ENCODE measurements at places on chromosomes 3 and 15.

- DNase-seq: no peak
Measured at GRCh38 chr3:55218577-55218976, 268.5 kb downstream of the WNT5A start.

GRCh38 chr3:169701457-169701856 lies 37.9 kb upstream of the MECOM start:
- no peak for DNase-seq

DNA sequence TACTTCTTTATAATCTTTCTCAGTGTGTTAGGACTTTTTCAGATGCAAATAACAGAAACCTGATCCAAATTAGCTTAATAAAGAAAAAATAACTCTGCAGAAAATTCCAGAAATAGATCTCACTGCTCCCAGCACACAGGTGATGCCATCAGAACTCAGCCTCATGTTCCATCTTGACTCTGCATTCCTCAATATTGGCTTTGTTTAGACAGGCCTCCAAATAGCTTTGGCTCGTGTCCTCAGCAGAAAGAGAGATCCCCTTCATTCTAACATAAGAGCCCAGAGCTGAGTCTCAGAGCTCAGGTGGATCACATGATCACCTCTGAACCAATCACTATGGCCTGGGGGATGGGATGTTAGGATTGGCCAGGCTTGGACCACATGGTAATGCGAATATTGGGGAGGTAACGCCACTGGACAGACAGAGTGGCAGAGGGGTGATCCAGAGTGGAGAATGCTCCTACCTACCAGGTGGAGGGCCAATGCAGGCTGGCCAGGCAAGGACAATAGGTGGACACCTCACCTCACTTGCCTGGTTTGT lies 46.6 kb upstream of the TBC1D21 start:
- DNase-seq: no peak

DNA sequence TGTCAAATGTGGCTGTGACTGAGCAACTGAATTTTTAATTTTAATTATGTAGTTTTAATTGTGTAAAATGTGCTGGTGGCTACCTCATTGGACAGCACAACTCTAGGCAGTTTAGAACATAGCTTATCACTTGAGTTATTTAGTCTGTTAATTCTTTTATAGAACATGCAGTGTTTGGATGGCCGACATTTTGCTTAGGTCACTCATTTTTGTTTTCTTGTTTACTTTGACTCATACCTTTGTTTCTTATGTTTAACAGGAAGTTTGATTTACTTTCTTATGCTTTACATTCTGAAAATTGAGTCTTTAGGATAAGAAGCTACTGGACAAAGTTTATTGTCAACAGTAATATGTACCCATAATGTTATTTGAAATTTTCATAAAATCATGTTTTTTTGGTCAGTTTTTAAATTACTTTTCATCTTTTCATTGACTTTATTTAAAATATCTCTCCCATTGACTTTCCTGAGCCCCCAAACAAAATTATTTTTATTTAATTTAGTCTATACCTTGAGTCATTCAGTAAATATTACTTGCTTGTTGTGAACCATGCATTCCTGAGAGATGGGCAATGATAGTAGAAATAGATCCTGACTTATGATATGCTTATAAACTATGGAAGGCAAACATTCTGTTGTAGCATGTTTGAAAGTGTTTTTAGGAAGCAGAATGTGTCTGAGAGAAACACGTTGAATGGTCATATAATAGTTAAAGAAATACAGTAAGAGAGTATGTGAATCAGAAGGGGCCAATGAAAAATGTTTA lies 60.6 kb downstream of the TCF12 start:
- no peak for DNase-seq

GRCh38 chr3:107650788-107651187 lies 128.0 kb downstream of the BBX start:
- DNase-seq: no peak

DNA sequence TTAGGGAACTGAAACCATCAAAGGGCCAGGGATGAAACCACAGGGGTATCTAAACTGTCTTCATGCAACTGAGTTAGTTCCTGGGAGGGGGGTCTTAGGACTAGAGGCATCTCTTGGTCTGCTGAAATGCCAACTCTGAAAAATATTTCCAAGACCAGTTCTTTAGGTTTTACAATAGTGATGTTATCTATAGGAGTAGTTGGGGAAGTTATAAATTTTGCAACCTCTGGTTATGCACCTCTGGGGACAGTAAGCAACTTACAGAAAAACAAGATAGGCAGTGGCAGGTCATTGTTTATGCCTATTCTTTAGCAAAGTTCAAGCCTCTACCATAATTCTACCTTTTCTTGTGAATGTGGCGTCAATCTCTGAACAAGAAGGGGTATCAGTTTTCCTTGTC lies 60.5 kb upstream of the MINAR1 start:
- DNase-seq: no peak

GRCh38 chr3:196969660-196970546 lies 1.3 kb upstream of the PIGZ start:
- DNase-seq: no peak

GRCh38 chr15:57643826-57644225 lies 52.1 kb downstream of the MYZAP start:
- DNase-seq: no peak

DNA sequence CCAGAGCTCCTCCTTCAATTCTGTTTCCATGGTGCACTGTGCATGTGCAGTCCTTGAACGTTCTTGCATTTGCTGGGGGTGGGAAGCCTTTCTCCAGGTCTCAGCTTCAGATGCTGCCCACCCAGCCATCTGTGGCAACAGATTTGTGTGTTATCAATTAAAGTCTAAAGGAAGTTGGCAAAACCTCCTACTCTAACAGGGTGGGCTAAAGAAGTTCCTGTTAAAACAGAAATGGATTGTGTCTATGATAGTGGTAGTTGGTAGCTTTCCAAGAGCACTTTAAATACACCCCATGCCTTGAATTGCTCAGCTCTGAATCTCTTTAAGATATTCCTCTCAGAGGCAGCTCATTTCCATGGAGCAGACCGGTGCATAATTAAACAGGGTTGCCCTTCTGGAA lies 488.0 kb upstream of the SUCLG2 start:
- no peak for DNase-seq

GRCh38 chr3:76841747-76842146 lies 198.2 kb upstream of the ROBO2 start:
- DNase-seq: no peak

DNA sequence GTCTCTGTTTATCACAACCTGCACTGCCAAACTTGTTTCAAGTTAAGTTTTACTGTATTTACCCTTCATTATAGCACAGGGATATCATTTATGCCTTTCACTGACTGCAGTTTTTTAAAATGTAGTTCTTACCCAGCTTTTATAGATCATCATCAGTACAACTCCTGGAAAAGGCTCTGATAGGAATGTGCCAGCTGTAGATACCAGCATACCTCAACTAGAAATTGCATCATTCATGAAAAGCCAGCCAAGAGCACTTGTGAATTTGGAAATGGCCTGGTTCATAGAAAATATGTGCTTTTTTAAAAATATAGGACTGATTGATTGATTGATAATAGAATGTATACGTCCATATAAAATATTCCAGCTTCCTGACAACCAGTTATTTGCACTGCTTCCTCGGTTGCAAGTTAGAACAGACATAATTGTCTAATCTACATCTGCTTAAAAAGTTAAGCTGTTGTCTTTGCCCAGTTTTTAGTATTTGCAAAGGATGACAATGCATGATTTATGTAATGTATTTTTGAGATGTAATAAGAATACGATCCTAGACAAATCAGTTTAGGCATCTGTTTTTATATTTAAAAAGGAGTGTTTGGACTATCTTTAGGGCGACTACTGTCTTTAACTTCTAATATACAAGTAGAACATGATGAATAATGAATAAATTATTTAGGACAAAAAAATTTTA lies 58.5 kb downstream of the DCUN1D1 start:
- DNase-seq: no peak

GRCh38 chr3:183210862-183211341 lies 42.2 kb upstream of the B3GNT5 start:
- no peak for DNase-seq

DNA sequence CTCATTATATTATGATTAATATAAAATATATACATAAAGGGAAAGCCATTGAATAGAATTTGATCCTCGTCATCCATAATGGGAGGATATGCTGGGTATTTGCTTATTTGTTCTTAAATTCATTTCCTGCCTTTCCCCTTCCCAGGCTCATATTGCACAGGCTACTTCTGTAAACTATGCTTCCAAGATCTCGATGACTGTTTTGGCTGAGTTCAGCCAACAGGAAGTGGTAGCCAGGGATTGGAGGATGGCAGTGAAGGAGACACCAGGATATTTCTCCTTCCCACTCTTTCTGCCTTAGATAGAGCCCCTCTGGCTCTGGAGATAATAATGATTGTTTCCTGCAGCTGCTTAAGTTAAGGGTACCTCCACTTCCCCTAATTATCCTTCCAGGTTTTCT lies 44.3 kb upstream of the DYNC1LI1 start:
- DNase-seq: no peak

- DNase-seq: no peak
Measured at GRCh38 chr3:176430244-176431037, 766.8 kb downstream of the TBL1XR1 start.

- no peak for DNase-seq
Measured at GRCh38 chr3:42805141-42805821, 991 bp upstream of the HIGD1A start.

GRCh38 chr3:179604321-179605078 lies at the start of the genes MRPL47 and NDUFB5:
TSS of gene MRPL47 (minus strand) at chr3:179604638. CDS start at chr3:179604624, 14 bp downstream.
TSS of gene NDUFB5 (plus strand) at chr3:179604794. CDS start at chr3:179604816, 22 bp downstream.
- peak; percentile 86 for DNase-seq

DNA sequence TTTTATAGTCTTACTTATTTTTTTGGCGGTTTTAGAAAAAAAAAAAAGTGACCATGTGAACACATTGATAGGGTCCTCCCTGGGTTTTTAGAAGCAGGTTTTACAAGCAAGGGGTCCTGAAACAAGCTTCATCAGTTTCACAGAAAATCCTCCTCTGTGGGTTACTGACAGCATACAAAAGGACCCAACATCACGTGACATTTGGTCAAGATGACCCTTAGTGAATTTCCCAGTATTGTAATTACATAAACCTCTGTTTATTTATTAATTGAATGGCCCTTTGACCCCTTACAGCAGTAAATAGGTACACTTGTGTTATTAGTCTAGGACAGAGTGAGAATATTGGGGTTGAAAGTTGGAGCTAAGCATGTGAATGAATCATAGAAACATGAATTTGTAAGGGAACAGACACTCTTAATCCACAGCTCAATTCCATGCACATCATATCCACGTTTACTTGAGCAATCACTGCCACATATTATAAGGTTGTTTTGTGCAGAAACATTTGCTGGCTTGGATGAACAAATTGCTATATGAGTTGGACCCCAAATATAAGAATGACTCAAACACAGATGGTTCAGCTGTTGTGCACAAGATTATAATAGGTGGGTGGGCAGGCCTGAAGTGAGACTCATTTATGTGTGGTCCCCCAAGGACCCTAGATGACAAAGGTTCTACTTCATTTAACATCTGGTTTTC lies 137.5 kb downstream of the ZNF385D start:
- no peak for DNase-seq

- DNase-seq: no peak
Measured at GRCh38 chr15:84722628-84723027, 6.7 kb upstream of the SEC11A start.

DNA sequence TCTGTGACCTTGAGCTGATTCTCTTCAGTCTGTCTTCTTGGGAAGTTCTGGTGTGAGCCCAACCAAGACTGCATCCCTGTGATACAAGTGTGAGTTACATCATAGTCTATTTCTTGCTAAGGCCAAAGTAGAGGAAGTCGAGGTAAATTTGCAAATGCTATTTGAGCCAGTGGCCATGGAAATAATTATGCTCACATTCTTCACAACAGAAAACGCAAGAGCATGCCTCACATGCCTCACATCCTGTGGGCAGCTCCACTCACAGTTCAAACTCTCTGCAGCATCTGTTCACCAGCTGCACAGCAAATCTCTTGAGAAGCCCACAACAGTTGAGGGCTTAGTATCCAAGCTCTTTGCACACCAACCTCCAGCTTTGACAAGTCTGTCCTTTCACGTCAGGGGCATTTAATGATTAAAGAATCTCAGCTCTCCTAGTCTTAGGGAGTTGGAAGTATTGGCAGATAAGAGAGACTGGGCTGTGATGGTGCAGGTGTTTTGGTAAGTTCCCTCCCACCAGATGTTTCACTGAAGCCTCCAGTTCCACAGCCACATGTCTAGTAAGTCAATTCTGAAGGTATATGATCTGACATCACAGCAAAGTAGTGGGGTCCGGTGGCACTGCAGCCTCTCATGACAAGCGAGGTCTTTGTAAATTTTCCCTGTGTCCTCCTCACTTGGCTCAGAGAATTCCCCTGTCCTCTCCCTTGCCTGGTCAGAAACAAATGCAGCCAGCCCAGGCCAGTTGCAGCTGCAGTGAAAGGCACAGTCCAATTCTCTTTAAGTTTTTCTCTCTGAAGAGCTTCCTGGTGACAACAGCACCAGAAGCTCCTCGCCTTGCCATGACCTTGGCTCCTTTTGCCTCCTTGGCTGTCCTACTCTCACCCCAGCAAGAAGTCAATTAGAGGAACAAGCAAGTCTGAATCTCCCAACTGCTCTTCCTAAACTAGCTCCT lies 166.1 kb downstream of the SSR3 start:
- no peak for DNase-seq

GRCh38 chr3:177337541-177338331 lies 140.5 kb upstream of the TBL1XR1 start:
- no peak for DNase-seq

DNA sequence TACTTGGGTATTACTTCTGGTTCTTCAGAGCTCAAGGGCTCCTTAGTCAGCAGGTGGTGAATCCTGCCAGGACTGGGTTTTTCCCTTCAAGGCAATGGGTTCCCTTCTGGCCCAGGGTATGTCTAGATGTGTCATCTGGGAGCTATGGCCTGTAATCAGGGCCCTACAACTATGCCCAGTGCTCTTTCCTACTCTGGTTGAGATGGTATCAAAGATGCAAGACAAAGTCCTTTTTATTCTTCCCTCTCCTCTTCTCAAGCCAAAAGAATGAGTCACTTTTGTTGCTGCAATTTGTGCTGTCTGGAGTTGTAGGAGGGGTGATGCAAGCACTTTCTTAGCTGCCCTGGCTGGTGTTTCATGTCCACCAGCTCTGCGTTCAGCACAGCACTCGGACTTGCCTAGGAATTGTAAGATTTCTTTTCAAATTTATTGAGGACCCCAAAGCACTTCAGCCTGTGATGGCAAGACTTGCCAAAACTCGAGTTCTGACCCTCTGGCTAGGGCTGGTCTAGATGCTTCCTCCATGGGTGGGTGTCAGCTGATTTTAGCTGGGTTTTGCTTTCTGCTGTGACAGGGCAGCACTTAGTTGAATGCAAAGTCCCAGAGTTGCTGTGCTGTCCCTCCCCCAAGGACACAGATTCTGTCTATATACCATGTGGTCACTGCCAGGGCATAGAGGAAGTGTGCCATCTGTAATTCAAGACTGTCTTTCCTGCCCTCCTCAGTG lies 129.2 kb upstream of the CBLB start:
- no peak for DNase-seq
